ENCODE measurements at places on chromosomes 6 and 20.

DNA sequence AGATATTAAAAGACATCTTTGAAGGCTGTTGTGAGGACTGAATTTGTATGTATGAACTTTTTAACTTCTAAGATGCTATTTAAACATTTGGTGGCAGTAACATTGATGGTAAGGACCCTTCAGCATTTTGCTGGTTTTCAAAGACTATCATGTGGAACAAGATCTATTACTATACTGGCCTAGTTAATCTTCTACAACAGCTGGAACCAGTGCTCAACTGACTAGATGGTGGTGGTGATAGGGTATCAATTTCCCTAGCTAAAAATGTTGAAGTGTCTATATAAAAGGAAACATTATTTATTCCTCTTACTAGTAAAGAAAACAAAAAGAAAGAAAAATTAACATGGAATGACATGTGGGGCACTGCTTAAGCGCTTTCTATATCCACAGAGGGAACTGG is 195.7 kb downstream of the TASP1 start:
- DNase-seq = no peak

DNA sequence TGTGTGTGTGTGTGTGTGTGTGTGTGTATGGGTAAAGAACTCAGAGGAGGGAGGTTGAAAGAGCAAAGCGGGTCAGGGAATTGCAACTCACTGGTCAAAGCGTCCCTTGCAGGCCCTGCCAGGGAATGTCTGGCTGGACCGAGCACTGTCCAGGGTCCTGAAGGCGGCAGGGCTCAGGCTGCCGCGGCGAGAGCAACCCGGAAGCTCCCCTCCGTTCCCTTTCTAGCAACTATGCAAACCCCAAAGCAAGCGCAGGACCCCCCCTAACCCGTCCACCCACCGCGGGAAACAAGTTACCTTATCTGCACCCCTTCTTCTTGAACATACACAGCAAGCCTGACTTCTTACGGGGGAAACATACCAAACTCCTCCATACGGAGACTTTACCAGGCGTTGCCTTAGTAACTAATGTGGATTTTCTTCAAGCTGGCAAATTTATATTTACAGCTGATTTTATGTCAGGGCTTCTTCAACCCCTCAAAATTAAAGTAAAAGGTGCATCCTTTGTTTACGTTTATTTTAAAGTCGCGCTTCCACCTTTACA is 538 bp upstream of the GRM1 start:
- no peak for DNase-seq

- DNase-seq = no peak
Measured at GRCh38 chr20:54165803-54166202, 8.0 kb downstream of the CYP24A1 start.

GRCh38 chr6:137303441-137303840 is 84.3 kb upstream of the IFNGR1 start:
- DNase-seq = no peak

- DNase-seq = no peak
Measured at GRCh38 chr6:69917834-69918233, 51.5 kb downstream of the COL19A1 start.

DNA sequence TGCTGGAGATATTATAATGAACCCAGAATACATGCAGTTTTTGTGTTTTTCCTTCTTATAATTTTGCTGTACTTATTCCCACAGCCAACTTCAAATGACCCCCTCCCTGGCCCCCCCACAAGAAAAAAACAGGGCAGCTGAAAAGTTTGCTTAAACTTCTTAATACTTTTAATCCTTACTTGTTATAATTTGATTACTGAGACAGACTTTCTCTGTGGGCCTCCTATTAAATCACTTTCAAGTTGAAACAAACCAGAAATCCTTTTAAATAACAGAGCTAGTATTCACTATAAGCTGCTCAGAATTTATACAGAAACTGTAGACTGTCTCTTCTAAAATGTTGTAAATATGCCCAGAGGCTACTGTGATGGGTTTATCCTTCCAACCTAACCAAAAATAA is 106.3 kb downstream of the CENPW start:
- DNase-seq = no peak

GRCh38 chr20:19851861-19852260 is 93.8 kb downstream of the RIN2 start:
- DNase-seq = no peak

DNA sequence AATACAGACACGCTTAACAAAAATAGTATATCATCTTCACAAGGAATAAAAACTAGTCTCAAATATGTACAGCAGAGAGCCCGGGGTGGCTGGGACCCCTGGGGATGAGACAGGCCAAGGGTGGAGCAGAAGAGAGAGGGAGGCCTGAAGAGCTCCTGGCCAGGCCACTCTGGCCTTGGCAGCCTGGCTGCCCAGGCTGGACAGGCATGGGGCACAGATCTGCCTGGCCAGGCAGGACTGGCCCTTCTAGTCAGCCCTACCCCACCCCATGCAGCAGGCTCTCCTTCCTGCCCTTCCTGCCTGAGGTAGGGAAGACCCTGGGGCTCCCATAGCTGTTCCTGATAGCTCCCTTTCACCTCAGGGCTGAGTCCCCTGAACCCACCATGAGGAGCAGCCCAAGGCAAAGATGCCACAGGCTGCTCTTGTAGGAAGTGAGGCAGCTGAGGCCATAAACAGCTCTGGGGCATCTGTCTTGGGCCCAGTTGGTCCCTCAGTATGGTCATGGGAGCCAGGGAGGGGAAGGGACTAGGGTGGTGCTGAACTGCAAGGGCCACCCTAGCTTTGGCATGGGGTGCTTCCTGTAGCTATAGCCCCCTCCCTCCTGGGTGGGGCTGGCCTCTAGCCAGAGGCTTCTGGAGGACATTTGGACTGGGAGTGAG is 27.1 kb downstream of the COX4I2 start:
- DNase-seq = no peak

- no peak for DNase-seq
Measured at GRCh38 chr6:140027219-140027618, 652.8 kb upstream of the CITED2 start.

GRCh38 chr20:55437798-55438415 is 567.4 kb downstream of the CBLN4 start:
- no peak for DNase-seq

GRCh38 chr6:17836293-17836692 is 129.6 kb upstream of the NUP153 start:
- no peak for DNase-seq

DNA sequence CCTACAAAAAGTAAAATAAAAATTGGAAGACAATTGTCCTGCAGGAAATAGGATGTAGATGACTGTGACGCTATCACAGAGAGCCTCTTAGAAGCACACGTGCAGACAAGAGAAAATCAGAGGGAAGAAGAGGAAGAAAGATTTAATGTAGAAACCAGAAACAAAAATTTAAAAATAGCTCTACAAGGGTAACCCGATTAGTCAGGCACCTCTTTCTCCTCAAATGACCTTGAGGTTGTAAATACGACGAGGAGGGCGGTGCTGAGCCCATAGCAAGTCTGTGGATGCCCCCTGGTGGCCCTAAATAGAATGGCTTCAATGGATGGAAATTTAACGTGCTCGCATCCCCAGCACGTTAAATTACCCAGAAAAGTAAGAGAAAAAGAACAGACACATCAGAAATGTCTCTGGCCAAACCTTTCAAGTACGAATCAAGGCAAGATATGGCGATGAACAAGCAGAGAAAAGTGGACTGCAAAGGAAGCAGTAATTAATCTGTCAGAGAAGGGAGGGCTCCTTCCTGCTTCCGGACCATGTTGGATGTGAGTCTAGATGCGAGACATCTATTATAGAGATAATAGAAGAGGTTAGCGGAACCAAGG is 4.2 kb upstream of the PRPH2 start:
- peak; percentile 87 for DNase-seq

DNA sequence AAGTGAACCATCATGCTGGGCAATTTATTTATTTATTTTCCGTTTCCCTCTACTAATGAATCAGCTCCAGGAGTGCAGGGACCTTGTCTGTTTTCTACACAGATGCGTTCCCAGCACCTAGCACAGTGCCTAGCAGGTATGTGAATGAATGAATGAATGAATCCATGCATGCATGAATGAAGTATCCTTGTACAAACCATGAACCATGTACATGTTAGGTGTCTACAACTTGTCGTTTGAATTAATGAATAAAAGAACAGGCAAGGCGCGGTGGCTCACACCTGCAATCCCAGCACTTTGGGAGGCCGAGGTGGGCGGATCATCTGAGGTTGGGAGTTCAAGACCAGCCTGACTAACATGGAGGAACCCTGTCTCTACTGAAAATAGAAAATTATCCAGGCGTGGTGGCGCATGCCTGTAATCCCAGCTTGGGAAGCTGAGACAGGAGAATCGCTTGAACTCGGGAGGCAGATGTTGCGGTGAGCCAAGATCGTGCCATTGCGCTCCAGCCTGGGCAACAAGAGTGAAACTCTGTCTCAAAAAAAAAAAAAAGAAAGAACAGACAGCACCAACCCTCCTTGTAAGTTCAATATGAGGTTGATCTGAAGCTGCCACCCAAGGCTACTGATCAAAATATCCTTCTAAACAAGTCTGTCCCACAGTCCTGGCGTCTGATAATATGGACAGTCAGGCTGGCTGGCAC is 27.3 kb upstream of the SLC9A8 start:
- DNase-seq = no peak

DNA sequence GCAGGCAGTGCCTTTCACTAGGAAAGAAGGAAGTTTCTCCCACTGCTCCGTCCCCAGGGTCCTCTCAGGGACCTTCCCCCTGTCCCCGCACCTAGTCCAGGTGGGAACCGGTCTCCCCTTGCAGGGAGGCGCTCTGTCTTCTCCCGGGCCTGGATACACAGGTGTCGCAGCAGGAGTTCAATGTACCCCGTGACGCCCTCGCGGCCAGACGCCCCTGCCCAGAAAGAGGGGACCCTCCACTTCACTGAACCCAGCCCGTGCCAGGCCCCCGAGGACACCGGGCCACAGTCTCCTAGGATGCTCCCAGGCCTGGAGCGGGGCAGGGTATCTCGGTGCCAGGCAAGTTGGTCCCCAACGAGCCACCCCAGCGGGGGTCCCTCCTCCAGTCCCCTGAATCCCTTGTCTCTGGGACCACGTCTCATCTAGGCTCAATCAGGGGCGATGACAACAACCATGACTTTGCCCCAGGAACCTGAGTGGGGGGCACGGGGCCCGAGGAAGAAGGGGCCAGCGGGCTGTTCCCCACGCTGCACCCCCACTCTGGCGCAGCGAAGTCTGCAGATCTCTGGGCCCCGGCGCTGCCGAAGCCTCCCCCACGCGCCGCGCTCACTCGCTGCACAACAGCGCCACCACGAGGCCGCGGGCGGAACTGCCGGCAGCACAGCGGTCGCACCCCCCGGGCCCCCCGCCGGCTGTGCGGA is 103.0 kb downstream of the EDN3 start:
- no peak for DNase-seq

DNA sequence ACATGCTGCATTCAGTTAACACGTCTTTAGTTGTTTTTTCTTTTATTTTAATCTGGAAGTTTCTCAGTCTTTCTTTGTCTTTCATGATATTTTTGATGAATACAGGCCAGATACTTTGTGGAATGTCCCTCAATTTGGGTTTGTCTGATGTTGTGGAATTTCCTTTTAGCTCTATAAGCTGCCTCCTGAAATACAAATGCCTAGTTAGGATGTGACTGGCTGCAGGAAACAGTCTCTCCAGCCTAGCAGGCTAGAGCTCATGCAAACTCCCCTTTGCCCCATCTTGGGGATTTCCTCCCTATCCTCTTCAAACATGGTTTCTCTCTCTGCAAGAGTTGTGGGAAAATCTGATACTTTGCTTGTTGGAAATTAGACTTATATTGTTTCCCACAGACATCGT is 89.3 kb upstream of the JAG1 start:
- DNase-seq = no peak

- no peak for DNase-seq
Measured at GRCh38 chr6:130970839-130971410, 92.1 kb downstream of the EPB41L2 start.

DNA sequence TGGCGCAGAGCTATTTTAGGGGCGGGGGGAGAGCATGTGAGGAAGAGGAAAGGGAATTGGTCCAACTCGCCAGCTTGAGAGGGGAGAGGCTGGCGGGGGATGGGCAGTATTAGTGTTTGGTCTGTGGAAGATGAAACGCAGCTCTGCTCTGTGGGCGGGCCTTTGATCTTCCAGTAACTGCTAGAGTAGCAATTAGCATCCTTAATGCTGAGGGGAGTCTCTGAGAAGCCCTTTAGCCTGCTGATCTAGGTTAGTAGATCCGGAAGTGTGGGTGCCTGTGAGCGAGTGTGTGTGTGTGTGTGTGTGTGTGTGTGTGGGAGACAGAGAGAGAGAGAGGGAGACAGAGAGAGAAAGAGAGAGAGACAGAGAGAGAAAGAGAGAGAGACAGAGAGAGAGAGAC is 117.2 kb upstream of the BACH2 start:
- peak; percentile 18 for DNase-seq
